ENCODE measurements at places on chromosomes 6 and 20. TPM values are rescaled to one million over a fixed set of nuclear protein-coding genes. Genes with fewer than 3 reads are reported as not detected.

KIF6 gene
- total RNA-seq = not detected

ZNF391 gene
- total RNA-seq = 0.18 TPM

CASS4 gene
- 13.8 TPM for total RNA-seq

TGM3 gene
- not detected for total RNA-seq

LTB gene
- 17.7 TPM for total RNA-seq

HTR1E gene
- not detected for total RNA-seq

ACTL10 gene
- 1.1 TPM for total RNA-seq

BAG2 gene
- 3.6 TPM for total RNA-seq

- no peak overlapping the region for H3K27ac ChIP-seq
- DNase-seq = peak; percentile 83
- H3K4me3 ChIP-seq = no peak overlapping the region
- peaks cover 28% of the 10 kb centered on the region for H3K27me3 ChIP-seq
Observed at GRCh38 chr20:1434571-1435336, 31.9 kb downstream of the NSFL1C start.

GRCh38 chr6:96923871-96924493 is 546 bp upstream of the KLHL32 start:
- no peaks in the 10 kb centered on the region for H3K27me3 ChIP-seq
- H3K4me3 ChIP-seq = peak overlapping the region; percentile 65
- DNase-seq = no peak
- peak overlapping the region; percentile 98 for H3K27ac ChIP-seq

GRCh38 chr20:11799281-11799684 is 118.4 kb upstream of the BTBD3 start:
- H3K4me1 ChIP-seq = no peaks in the 10 kb centered on the region
- no peaks in the 10 kb centered on the region for H3K36me3 ChIP-seq
- no peak overlapping the region for H3K27ac ChIP-seq

GRCh38 chr6:119347466-119348095 is 2.0 kb downstream of the MAN1A1 start:
- peak; percentile 55 for DNase-seq
- peak overlapping the region; percentile 28 for H3K27ac ChIP-seq
- H3K36me3 ChIP-seq = no peaks in the 10 kb centered on the region
- H3K27me3 ChIP-seq = no peaks in the 10 kb centered on the region
- H3K4me3 ChIP-seq = peak overlapping the region; percentile 80
- peaks cover 12% of the 10 kb centered on the region for H3K4me1 ChIP-seq

DNA sequence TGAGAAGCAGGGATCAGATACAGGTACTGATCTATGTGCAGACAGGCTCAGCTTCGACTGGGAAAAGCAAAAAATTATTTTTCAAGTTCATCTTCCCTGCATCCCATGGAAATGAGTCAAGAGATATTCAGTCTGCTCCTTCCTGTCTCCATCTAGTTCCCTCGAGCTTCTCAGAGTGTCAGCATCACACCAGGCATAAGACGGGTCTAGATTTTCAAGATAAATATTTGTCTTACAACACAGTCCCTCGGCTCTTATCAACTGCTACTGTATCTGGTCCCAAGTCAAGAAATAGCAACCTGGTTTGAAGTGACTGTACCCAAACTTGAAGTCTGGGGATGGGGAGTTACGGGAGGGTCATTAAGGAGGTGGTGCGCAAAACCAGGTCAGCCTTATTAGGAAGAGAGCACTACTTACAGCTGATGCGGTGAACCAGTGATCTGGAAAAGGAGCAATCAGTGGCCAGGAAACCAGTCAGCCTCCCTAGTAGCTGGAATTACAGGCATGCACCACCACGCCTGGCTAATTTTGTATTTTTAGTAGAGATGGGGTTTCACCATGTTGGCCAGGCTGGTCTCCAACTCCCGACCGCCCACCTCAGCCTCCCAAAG is 29.7 kb downstream of the ZMYND8 start:
- no peaks in the 10 kb centered on the region for H3K4me1 ChIP-seq
- H3K27me3 ChIP-seq = no peaks in the 10 kb centered on the region
- DNase-seq = no peak

DNA sequence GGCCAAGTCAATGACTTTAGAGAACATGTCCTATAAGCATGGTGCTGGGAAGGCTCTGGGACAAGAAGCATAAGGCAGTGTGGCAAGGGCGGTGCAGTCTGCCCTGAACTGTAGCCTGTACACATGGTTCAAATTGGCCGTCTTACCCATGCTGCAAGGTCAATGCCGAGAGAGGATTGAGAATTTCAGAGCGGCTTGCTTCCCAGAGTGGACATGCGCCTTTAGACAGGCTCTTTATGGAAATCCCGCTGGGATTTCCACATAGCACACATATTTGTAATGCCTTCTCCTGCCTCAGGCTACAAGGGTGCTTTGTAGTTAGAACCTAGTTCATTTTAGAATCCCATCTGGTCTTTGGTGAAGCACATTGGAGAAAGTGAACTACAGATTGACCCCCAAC is 36.1 kb upstream of the CEP162 start:
- H3K4me3 ChIP-seq = no peak overlapping the region
- H3K27ac ChIP-seq = no peak overlapping the region
- no peaks in the 10 kb centered on the region for H3K4me1 ChIP-seq
- H3K36me3 ChIP-seq = no peaks in the 10 kb centered on the region

DNA sequence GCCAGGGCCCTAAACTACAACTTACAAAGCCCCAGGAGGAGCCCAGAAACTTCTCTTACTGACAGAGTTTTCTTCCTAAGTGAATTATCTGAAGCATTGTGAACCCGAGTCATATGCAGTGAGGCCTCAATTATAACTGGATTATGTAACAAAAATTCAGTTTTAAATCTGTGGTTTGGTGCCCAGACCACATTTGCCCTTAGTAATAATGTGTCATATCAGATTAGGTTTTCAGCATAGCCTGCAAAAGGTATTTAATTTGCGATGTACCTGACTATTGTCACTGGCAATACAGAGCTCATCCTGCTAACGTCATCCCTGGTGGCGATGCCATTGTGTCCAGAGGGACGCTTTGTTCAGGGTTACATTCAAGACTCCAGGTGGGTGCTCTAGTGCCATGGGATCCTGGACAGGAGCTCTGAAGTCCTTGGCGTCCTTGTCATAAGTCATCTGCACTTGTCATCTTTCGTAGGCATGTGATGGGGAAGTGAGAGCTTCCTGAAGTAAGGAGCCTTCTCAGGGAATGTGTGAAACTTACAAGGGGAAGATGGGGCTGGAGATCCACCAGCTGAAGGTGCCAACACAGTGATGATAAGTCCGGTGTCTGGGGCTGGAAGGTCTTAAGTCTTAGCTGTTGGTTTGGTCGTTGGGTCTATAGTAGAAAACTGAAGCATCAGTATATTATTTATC is 65.1 kb downstream of the HIVEP1 start:
- H3K36me3 ChIP-seq = no peaks in the 10 kb centered on the region
- no peaks in the 10 kb centered on the region for H3K4me1 ChIP-seq
- H3K4me3 ChIP-seq = no peak overlapping the region
- H3K27ac ChIP-seq = no peak overlapping the region

DNA sequence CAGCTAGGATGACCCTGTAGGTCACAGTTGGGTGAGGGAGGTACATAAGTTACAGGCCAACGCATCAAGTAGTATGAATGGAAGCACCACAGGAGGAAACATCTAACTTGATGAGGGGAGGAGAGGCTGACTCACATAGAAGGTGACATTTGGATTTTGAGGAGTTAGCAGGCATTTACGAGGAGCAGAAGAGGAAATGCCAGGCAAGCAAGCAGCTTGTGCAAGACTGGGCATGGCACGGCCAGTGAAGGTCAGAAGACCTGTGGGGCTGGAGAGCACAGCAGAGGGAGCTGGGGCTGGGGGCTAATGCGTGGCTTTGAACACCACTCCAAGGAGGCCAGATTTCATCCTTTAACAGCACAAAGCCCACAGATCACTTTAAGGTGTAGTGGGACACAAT is 37.8 kb downstream of the MUC22 start:
- H3K4me1 ChIP-seq = no peaks in the 10 kb centered on the region
- no peak for DNase-seq
- no peaks in the 10 kb centered on the region for H3K36me3 ChIP-seq
- no peaks in the 10 kb centered on the region for H3K27me3 ChIP-seq
- no peak overlapping the region for H3K4me3 ChIP-seq
- H3K27ac ChIP-seq = no peak overlapping the region

DNA sequence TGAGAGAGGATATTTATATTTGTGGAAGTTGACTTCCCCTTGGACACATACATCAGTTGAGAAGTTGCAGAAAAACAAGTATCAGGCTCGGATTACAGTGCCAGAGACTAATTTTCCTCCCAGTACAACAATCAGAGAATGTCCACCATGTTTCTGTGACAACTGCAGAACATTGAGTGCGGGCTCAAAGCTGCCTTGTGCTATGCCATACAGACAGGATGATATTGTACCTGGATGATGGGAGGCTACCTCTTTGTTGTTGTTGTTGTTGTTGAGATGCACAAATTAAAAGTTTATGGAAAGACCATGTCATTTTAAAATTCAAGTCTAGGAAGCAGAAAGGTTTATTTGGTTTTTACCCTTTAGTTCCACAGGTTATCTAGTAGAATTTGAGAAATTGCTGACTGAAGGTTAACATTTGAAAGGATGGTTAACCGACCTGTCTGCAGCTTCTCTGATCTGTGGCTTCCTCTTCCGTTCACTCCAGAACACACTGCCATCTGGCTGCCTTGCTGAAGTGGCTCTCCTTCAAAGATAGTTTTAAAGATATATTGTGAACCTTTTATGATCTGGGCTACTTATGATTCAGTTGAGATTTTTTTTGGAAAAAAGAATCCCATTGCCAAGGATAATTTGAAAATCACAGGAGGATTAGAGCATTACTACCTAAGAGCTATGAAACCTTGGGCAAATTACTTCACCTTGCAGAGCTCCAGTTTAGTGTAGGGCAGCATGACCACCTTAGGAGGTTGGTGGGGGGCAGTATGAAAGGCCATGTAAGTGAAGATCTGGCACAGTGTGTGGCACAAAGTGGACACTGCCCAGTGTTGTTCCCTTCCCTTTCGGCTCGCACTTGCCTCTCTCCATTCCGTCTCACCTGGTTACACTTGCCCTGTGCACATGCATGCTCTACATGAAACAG is 15.9 kb downstream of the TMEM200A start:
- no peaks in the 10 kb centered on the region for H3K27me3 ChIP-seq
- H3K27ac ChIP-seq = no peak overlapping the region
- no peaks in the 10 kb centered on the region for H3K36me3 ChIP-seq
- DNase-seq = peak; percentile 71
- no peak overlapping the region for H3K4me3 ChIP-seq

DNA sequence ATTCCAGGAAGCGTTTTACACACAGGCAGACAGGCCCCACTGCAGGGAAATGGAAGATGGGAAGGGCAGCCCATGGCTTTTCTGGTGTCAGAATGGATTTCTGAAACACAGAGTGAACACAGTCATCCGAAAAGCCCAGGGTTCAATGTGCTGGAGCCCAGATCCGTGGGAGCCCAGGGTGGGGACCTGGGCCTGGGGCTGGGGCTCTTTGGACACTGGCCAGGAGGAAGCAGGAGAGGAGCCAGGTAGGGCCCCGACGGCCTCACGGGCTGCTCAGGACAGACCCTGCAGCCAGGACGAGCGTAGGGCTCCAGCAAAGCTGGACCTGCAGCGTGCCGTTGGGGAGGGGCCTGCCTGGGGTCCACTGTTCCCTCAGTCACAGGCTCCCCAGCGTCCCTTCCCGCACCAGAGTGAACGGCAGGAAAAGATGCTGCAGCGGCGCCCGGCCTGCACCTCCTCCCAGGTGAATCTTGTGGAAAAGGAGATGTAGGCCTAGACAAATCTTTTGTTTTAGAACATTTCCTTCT is 24.3 kb upstream of the LSM14B start:
- no peaks in the 10 kb centered on the region for H3K27me3 ChIP-seq
- H3K4me3 ChIP-seq = no peak overlapping the region
- H3K27ac ChIP-seq = no peak overlapping the region
- no peaks in the 10 kb centered on the region for H3K36me3 ChIP-seq

DNA sequence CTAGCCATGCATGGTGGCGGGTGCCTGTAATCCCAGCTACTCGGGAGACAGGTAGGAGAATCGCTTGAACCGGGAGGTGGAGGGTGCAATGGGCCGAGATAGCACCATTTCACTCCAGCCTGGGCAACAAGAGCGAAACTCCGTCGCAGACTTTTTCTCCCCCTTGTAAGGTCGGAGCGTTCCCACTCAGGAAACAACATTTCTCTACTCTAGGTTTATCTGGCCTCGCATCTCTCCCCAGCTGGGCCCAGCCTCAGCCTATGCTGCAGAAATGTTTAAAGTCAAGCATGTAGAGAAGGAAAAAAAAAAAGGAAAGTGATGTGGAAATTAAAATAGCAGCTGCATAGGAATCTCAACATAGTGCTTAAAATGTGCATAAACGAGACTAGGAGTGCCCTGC is 172.3 kb downstream of the TRIM27 start:
- DNase-seq = no peak
- H3K4me3 ChIP-seq = no peak overlapping the region
- H3K27me3 ChIP-seq = peaks cover 8% of the 10 kb centered on the region
- no peaks in the 10 kb centered on the region for H3K4me1 ChIP-seq
- H3K36me3 ChIP-seq = no peaks in the 10 kb centered on the region

- no peaks in the 10 kb centered on the region for H3K4me1 ChIP-seq
- H3K27ac ChIP-seq = no peak overlapping the region
- H3K4me3 ChIP-seq = no peak overlapping the region
- H3K36me3 ChIP-seq = no peaks in the 10 kb centered on the region
Observed at GRCh38 chr6:62037445-62037844, 248.6 kb downstream of the KHDRBS2 start.

GRCh38 chr6:151702851-151703658 is 104.4 kb upstream of the ESR1 start:
- no peak overlapping the region for H3K4me3 ChIP-seq
- DNase-seq = no peak
- no peaks in the 10 kb centered on the region for H3K36me3 ChIP-seq
- no peaks in the 10 kb centered on the region for H3K27me3 ChIP-seq
- no peaks in the 10 kb centered on the region for H3K4me1 ChIP-seq
- no peak overlapping the region for H3K27ac ChIP-seq

DNA sequence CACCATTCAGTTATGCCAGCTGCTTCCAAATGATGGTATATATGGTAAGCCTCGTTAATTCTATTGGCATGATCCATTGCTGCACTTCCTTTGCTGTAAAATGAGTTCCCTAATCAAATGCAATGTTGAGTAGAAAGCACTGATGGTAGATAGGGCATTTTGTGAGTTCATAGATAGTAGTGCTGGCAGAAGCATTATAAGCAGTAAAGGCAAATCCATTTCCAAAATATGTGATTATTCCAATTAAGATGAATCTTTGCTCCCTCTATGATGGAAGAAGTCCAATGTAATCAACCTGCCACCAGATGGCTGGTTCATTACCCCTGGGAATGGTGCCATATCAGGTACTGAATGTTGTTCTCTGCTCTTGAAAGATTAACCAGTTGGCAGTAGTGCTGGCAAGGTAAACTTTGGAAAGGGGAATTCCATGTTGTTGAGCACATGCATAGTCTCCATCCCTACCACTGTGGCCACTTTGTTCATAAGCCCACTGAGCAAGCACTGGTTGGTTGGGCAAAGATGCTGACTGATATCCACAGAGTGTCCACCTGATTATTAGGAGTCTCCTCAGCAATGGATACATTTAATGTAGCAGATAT is 5.6 kb upstream of the TBPL1 start:
- H3K4me1 ChIP-seq = no peaks in the 10 kb centered on the region
- H3K27me3 ChIP-seq = no peaks in the 10 kb centered on the region
- no peak for DNase-seq
- H3K4me3 ChIP-seq = no peak overlapping the region

Measured in natural killer cell (primary cell).